ENCODE measurements at places on chromosomes 4 and X.

DNA sequence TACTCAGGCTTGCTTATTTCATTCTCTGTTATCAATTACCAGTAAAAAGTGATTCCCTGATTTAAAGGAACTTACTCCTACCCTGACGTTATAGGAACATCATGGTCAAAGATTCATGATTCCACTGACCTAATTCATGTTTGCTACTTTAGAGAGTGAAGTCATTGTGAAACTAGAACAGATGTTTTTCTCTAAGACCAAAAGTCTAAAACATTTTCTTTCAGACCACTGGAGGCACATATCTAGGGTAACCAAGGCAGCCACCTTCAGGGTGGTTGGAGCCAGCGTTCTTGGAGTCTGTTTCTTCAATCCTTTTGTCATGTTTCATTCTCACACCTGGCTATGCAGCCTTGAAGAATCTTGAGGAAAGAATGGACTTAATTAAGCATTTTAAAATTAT is 77.8 kb downstream of the GALNTL6 start:
- DNase-seq: no peak

- DNase-seq: no peak
These were observed 9.7 kb downstream of the SLC39A8 start for GRCh38 chr4:102335616-102336015.

- DNase-seq: no peak
These were observed 164.0 kb downstream of the SH3KBP1 start for GRCh38 chrX:19723427-19723826.

- DNase-seq: no peak
These were observed 244.0 kb downstream of the CPXCR1 start for GRCh38 chrX:88990882-88991582.

- DNase-seq: no peak
These were observed 22.0 kb downstream of the CXCL8 start for GRCh38 chr4:73762409-73762808.

GRCh38 chr4:16065066-16065465 is 18.8 kb downstream of the PROM1 start:
- no peak for DNase-seq

DNA sequence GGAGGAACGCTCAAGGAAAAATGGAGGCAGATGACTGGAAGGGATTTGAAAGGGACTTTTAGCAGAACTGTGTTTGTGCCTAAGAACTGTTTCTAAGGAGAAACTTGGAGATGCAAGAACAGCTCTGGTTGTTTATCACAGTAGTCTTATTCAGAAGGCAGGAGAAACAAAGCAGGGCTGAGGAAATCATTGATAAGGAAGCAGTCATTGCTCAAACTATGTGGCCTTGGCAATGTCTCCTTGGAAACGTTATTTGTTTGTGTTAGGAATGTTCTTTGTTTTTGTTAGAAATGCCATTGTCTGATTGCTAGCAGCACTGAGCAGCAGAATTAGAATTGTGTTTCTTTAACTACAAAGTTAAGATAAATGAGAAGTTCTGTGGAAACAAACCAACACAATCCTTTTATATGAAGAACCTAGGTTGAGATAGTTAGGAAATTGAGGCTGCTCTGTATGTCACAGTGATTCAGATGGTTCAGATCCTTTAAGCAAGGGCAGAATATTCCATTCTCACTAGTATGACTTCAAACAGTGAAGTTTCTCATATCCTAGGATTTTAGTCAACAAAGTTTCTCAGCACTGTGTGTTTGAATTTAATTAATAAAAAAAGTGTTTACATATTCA is 1191.3 kb upstream of the IGFBP7 start:
- no peak for DNase-seq

GRCh38 chr4:41323706-41324105 is 67.0 kb downstream of the UCHL1 start:
- DNase-seq: no peak

DNA sequence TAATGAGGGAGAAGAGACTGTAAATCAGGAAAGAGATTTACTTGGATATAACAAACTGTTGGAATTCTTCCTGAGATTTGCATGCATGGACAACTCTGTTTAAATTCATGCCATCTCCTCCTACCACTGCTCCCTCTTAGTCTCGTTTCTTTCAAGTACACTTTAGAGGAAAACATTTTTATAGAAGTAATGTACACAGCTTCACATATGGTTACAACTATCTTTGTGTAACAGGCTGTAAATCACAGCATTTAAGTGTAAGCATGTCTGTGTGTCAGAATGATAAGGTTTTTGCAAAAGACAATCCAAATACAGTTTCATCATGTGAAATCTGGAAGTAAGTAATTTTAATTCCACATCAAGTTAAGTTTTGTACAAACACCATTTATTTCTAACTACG is 21.5 kb upstream of the ENPEP start:
- DNase-seq: no peak

DNA sequence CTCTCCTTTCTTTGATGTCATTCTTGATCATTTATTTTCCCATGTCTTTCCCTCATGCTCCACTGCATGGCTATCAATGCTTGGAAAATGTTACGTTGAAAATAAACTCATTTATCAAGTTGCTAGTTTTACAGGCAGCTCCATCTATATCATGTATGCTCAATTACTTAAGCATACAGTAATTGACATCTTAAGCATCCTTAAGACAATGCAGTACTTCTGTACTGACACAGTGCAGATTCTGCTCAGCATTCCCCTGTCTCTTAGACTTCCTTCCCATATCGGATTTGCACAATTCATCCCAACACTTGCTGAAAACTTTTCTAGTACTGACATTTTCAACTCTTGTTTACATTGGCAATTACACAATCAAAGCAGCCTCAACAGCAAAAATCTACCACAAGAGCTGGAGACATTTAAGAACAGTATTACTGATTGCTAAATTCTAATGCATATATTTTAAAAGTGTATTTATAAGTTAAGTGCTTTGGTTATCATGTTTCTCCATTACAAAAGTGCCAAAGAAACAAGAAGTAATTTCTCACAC is 165.6 kb downstream of the ATP10D start:
- DNase-seq: no peak

Data from HepG2 (cell line).